ENCODE measurements at places on chromosomes 2 and 18.

DNA sequence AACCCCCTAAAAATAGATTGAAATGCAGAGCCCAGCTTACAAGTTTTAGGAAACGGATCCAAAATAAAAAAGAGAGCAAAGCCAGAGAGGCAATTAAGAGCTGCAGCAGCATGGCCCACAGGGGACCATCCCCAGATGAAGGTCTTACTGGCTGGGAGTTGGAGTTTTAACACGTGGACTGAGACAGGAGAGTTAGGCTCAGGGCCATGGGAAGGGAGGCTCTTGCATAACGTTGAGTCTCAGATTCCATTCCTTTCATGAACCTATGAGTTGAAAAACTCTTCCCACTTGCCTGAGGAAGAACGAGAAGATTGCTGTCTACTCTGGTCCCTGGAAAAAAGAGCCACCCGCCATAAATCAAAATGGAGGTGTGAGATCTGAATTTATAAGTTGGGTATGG is 101.8 kb upstream of the NDUFV2 start:
- no peak for DNase-seq

DNA sequence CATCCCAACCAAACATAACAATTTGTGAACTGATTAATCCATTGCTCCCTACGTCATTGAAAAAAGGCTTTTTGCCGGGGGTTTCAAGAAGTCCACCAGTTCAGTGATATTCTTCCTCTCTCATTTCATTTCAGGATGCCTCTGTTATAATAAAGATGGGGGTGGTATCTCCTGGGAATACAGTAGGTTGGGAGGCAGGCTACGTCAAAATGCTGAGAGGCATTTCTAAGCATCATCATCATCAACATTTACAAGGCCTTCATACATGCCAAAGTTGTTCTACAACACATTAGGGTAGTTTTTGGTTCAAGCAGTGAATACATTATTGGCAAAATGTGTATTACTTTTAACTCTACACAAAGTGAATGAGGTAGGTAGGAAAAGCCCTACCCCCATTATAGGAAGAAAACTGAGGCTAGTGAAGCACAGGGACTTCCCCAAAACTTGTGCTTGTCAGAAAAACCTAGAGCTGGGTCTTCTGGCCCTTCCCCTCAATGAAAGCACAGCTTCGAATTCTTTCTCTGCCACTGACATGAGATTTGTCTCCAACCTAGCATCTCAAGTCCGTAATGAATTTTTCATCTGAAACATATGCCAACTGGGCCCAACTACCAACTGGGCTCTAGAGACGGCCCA is 11.3 kb downstream of the OSR1 start:
- DNase-seq, result no peak

DNA sequence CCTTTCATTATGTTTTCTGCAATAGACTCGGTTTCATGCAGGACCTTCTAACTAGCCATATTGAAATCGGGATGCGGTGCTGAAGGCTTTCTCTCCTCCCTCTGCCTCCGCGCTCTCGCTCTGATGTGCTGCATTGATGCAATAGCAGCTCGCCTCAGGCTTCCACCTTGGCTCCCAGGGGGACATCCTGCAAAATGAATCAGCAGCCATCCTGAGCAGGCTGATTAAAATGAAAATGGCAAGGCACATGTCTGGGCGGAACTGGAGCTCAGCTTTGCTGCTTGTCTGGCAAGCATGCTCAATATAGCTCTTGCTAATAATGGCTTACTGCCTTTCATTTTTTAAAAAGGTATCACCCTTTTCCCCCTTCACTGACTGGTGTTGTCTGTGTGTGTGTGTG is 806 bp upstream of the MYT1L start:
- no peak for DNase-seq

DNA sequence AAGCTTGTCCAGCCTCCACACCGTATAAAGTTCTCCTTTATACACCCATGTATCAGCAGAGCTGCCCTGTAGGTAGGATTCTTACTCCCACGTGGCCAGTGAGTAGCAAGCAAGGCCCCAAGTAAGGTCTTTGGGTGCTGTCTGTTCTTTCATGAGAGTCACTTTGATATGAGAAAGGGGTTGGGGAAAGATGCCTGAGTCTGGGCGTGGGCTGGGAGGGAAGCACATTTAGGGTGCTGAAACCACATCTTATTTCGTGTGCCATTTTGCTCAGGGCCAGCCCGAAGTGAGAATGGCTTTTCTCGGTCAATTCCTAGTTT is 436 bp upstream of the ITPRIPL1 start:
- DNase-seq, result no peak
